ENCODE measurements at places on chromosomes 2 and 18. TPM values are rescaled to one million over a fixed set of nuclear protein-coding genes. Genes with fewer than 3 reads are reported as not detected.

GPR35 gene
- total RNA-seq = 1.3 TPM

SKOR2 gene
- total RNA-seq = not detected

LOXHD1 gene
- 0.49 TPM for total RNA-seq

TGFA gene
- 1.1 TPM for total RNA-seq

LIMS2 gene
- total RNA-seq = 173 TPM

COL4A4 gene
- total RNA-seq = 8.9 TPM

C2orf72 gene
- total RNA-seq = 0.05 TPM

CHN1 gene
- 14.2 TPM for total RNA-seq

POMC gene
- 7.5 TPM for total RNA-seq

YIPF4 gene
- total RNA-seq = 70.1 TPM

NEURL3 gene
- not detected for total RNA-seq

DNA sequence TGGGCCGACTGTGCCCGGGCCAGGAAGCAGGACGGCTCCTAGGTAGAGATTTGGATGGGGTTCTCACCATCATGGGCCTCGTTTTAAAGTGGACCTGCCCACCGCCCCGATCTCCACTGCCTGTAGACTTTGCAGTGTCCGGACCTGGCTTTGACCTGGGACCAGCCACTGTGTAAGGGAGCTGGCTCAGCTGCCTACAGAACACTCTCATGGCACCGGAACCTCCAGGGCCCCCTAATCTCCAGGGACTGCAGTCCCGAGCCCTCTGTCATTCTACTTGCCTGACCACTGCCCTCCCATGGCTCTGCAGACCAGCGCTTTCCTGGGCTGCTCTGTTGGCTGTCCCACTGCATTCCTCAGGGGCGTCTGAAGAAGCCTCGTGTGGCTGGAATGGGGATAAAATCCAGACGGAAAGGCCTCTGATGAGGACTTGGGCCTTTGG is 120.8 kb downstream of the GLI2 start:
- H3K4me3 ChIP-seq = no peak overlapping the region
- H3K27ac ChIP-seq = no peak overlapping the region
- H3K4me1 ChIP-seq = no peaks in the 10 kb centered on the region
- no peaks in the 10 kb centered on the region for H3K36me3 ChIP-seq
- no peak for DNase-seq

- no peak overlapping the region for H3K27ac ChIP-seq
- H3K4me1 ChIP-seq = no peaks in the 10 kb centered on the region
- no peak overlapping the region for H3K4me3 ChIP-seq
- H3K27me3 ChIP-seq = peaks cover 4% of the 10 kb centered on the region
- H3K36me3 ChIP-seq = no peaks in the 10 kb centered on the region
These were observed 48.6 kb downstream of the CYB5A start for GRCh38 chr18:74243127-74243526.

GRCh38 chr2:160918906-160919503 is 241.2 kb upstream of the TANK start:
- DNase-seq = peak; percentile 73
- no peaks in the 10 kb centered on the region for H3K27me3 ChIP-seq
- peak overlapping the region; percentile 47 for H3K27ac ChIP-seq
- H3K4me3 ChIP-seq = no peak overlapping the region
- no peaks in the 10 kb centered on the region for H3K36me3 ChIP-seq

GRCh38 chr2:190893157-190893556 is 12.5 kb downstream of the GLS start:
- H3K4me1 ChIP-seq = peaks cover 85% of the 10 kb centered on the region
- no peak overlapping the region for H3K27ac ChIP-seq
- no peaks in the 10 kb centered on the region for H3K27me3 ChIP-seq
- DNase-seq = no peak
- no peak overlapping the region for H3K4me3 ChIP-seq

- peak overlapping the region; percentile 23 for H3K27ac ChIP-seq
- H3K27me3 ChIP-seq = peaks cover 18% of the 10 kb centered on the region
- no peak overlapping the region for H3K4me3 ChIP-seq
- peaks cover 5% of the 10 kb centered on the region for H3K36me3 ChIP-seq
These were observed 15.8 kb downstream of the INPP5D start for GRCh38 chr2:233075966-233076339.

GRCh38 chr2:186721956-186722355 is 28.1 kb downstream of the FAM171B start:
- DNase-seq = no peak
- no peaks in the 10 kb centered on the region for H3K4me1 ChIP-seq
- no peaks in the 10 kb centered on the region for H3K27me3 ChIP-seq
- no peak overlapping the region for H3K4me3 ChIP-seq

DNA sequence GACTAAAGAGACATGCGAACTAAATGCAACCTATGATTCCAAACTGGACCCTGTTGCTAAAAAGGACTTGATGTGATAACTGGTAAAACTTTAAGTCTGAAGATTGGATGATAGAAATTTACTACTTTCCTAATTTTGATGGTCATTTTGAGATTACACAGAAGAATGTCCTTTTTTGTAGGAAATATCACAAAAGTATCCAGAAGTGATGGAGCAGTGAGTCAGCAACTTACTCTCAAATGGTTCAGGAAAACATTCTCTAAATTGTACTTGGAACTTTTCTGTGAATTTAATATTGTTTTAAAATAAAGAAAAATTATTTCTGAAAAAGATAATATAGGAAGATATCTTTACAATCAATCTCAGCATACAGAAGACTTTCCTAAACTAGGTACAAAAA is 19.9 kb downstream of the MBOAT2 start:
- no peak overlapping the region for H3K27ac ChIP-seq
- no peak overlapping the region for H3K4me3 ChIP-seq
- no peaks in the 10 kb centered on the region for H3K4me1 ChIP-seq
- H3K36me3 ChIP-seq = no peaks in the 10 kb centered on the region

DNA sequence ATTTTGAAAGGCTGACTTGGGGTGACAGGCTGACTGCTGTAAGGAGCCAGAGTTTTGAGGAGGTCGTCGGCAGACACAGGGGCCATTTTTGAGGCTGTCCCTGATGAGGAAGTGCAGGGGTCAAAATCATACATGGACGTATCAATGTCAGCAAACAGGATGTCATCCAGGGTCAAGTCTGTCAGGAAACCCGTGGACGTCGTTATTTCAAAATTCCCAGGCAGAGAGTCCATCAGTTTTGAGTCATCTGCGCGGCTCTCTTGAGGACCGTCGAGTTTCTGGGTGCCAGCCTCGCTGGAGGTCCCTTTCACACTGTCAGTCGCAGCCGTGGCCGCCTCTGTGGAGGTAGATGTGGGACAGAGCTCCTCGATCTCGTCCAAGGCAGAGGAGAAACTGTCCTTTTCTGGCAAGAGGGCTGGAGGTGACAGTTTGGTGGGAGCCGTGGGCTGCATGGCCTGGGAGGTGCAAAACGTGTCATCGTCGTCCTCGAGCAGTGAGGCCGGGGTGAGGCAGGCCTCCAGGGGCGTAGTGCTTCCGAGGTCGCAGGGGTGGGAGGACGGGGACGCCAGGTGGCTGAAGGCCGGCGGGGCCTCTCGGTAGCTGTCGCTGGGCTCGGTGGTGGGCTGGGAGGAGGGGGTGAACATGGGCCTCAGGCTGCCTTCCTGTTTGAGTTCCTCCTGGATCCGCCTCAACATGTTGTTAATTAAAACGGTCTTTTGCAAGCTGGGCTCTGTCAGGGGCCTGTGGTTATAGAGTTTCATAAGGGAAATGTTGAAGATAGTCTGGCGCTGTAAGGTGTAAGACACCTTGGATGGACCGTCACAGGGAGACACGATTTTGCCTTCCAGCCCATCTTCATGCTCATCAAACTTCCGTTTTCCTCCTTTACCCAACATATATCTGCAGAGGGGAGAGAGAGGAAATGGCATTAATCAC is 17.5 kb downstream of the SERTAD2 start:
- H3K27me3 ChIP-seq = no peaks in the 10 kb centered on the region
- H3K4me3 ChIP-seq = no peak overlapping the region
- no peak overlapping the region for H3K27ac ChIP-seq
- no peak for DNase-seq
- peaks cover 37% of the 10 kb centered on the region for H3K36me3 ChIP-seq

- peaks cover 32% of the 10 kb centered on the region for H3K4me1 ChIP-seq
- H3K27me3 ChIP-seq = no peaks in the 10 kb centered on the region
- H3K27ac ChIP-seq = no peak overlapping the region
These were observed 62.9 kb downstream of the MIB1 start for GRCh38 chr18:21803495-21803894.

- H3K4me3 ChIP-seq = no peak overlapping the region
- no peak overlapping the region for H3K27ac ChIP-seq
- no peak for DNase-seq
- no peaks in the 10 kb centered on the region for H3K36me3 ChIP-seq
- no peaks in the 10 kb centered on the region for H3K27me3 ChIP-seq
These were observed 260.6 kb upstream of the TNP1 start for GRCh38 chr2:217120429-217120828.

GRCh38 chr18:62407660-62408059 is 82.5 kb downstream of the TNFRSF11A start:
- H3K4me3 ChIP-seq = no peak overlapping the region
- no peaks in the 10 kb centered on the region for H3K4me1 ChIP-seq
- no peak for DNase-seq

DNA sequence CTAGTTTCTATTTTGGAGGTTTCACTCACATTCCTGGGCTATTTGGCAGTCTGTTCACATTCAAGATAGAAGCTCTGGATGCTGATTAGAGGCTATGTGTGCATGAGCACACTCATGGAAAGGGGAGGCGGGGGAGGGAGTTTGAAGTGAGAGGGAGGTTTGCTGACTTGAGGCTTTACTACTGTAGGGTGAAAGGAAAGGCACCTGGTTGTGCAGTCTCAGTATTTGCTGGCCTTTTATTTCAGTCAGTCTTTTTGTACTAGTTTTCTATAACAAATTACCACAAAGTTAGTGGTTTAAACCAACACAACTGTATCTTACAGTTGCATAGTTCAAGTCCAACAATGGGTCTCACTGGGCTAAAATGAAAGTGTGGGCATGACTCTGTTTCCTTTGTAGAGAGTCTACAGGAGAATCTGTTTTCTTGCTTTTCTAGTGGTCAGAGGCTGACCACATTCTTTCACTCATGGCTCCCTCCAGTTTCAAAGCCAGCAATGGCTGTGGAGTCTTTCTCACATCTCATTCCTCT is 47.7 kb upstream of the NR4A2 start:
- H3K27me3 ChIP-seq = peaks cover 21% of the 10 kb centered on the region
- H3K36me3 ChIP-seq = no peaks in the 10 kb centered on the region
- no peaks in the 10 kb centered on the region for H3K4me1 ChIP-seq
- H3K4me3 ChIP-seq = no peak overlapping the region
- H3K27ac ChIP-seq = no peak overlapping the region

DNA sequence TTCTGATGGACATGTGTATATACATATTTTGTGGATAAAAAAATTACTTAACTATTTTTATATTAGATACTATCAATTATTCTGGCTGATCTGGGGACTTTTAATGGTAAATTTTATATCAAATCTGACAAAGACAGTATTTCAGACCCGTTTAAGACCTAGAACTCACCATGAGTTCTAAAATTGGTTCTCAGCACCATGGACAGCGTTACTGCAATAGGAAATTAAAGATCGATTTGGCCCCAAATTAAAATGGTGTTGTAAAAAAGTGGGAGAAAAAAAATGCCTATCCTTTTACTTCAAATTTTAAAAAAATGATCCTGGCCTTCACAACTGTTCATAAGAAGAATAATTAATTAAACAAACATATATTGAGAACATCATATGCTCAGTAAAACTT is 919 bp upstream of the SCN2A start:
- no peaks in the 10 kb centered on the region for H3K4me1 ChIP-seq
- H3K27ac ChIP-seq = no peak overlapping the region
- H3K36me3 ChIP-seq = no peaks in the 10 kb centered on the region
- no peak overlapping the region for H3K4me3 ChIP-seq
- H3K27me3 ChIP-seq = peaks cover 5% of the 10 kb centered on the region

- peak; percentile 55 for DNase-seq
- peaks cover 69% of the 10 kb centered on the region for H3K36me3 ChIP-seq
- peak overlapping the region; percentile 62 for H3K4me3 ChIP-seq
- peaks cover 72% of the 10 kb centered on the region for H3K4me1 ChIP-seq
- H3K27ac ChIP-seq = peak overlapping the region; percentile 83
These were observed 149.2 kb downstream of the PLEKHA3 start for GRCh38 chr2:178629463-178629862.

DNA sequence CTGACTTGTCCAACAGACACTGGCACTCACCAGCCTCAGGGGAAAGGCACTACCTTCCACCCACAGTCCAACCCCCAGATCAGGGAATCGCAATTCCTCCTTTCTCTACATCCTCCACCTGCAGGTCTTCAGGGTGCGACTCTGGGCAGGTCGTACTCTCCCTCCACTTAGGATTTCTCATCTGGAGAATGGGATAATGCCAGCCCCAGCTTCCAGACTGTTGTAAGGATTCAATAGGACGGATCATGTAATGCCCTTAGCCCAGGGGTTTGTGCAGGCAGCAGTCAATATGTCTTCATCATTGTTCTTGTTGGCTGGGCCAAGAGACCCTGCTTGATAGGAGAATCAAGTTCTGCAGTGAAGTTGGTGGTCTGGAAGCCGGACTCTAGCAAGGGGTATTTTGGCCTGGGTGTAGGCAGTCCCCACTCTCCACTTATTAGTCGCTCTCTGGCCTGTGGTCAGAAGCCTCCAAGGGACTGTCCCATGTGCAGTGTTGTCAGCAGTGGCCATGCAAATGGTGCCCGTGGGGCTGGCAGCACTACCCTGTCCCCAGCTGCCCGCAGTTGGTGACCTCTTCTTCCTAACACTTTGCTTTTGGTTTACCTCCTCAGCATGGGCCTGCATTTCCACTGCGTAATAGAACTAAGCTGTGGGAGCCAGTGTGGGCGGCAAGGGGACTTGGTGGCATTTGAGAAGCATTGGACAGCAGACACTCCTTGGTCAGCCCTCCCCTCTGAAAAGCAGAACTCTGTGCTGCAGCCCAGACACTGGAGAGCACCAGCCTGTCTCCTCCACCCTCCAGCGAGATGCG is 172.4 kb upstream of the HS6ST1 start:
- H3K27ac ChIP-seq = no peak overlapping the region
- H3K27me3 ChIP-seq = peaks cover 10% of the 10 kb centered on the region
- H3K4me1 ChIP-seq = peaks cover 24% of the 10 kb centered on the region

DNA sequence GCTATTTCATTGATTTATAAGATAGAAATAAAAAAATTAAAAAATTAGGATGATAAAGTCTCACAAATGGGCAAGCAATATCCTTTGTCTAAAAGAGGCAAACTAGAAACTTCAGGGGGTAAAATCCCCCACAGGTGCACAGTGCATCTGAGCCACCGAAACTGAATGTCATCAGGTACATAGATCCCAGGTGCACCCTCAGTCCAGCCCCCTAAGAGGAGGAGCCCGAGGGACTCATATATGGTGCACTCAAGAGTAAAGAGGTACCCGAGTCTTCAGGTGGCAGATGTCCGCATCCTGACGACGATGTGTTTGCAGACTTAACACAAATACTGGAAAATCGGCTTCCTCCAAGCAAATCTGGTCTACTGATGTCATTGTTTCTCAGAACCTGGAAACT is 11.3 kb downstream of the QPCT start:
- peaks cover 12% of the 10 kb centered on the region for H3K4me1 ChIP-seq
- H3K4me3 ChIP-seq = no peak overlapping the region
- no peaks in the 10 kb centered on the region for H3K36me3 ChIP-seq

Measured in left ventricle myocardium inferior (tissue), 1 donor.